ENCODE measurements at places on chromosomes 7 and 10. TPM values are rescaled to one million over a fixed set of nuclear protein-coding genes. Genes with fewer than 3 reads are reported as not detected.

The TDRD1 gene
- 2.1 TPM for total RNA-seq

The CPXM2 gene
- total RNA-seq = under 0.01 TPM

- DNase-seq = peak; percentile 91
These were observed 2.3 kb downstream of the ERLIN1 start for GRCh38 chr10:100183481-100183880.

- peak; percentile 87 for DNase-seq
These were observed 370.0 kb upstream of the IGFBP3 start for GRCh38 chr7:46291050-46291438.

DNA sequence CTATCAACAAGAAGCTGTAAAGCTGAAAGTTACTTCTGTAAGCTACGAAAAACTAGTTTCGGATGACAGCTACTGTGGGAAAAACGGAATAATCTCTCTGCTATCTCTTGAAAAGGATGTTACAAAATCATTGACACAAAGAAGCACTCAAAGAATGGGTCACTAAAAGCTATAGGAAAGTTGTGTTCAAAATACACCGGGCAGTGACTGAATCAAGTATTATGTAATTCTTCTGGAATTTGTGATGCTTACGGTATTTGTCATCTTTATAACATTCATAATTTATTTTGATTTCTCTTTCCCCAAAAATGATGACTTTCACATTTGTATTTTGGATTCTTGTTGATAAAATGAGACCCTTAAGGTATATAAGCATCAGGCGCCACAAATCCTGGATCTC lies 112.1 kb upstream of the KLF6 start:
- DNase-seq = peak; percentile 73

GRCh38 chr10:67819768-67820204 lies 18.2 kb downstream of the DNAJC12 start:
- DNase-seq = peak; percentile 94

DNA sequence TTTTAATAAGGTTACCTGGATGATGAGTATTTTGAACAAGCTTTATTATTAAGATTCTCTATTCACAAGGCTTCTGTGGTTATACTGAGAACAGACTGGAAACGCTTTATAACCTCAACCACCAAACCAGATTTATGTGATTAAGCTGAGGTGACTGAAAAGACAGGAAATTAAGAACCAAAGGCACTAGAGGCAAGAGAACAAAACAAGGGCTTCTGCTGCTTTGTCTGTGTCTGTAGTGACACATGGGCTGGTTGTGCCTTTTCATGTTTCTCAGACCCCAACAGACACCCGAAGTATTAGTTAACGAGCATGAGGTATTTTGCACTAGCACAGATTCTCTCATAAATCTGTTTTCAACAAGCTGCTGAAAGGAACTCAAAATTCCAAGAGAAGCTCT lies 64.4 kb downstream of the RAPGEF5 start:
- DNase-seq = no peak

DNA sequence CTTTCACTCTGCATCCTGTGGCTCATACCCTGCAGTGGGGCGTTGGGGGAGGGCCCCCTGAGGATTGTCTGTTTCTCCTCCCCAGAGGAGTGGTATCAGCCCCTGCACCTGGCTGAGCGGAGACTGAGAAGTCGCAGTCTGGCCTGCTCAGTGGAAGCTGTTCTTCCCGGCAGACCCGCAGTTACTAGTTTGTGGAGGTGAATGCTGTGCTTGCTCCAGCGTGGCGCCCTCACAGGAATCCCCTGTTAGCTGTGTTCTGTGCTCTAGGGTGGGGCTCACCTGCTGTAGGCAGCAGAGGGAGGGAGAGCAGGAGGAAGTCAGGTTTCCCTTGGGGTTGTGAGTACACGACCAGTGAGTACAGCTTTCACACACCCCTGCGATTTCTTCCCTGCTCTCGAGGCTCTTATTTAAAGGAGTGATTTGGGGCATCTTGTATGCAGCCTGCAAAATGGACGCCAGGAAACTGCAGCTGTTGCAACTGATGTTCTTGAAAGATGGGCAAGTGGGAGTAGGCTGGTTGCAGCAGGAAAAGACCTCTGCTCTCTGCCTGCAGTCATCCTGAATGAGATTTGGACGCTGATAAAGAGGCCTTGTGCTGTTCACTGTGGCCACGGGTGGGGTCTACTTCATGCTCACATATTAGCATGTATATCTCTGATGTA lies 66.4 kb downstream of the HK1 start:
- no peak for DNase-seq

- no peak for DNase-seq
These were observed 22.3 kb downstream of the ZNF783 start for GRCh38 chr7:149284343-149284742.

- peak; percentile 75 for DNase-seq
These were observed 20.9 kb upstream of the KLF6 start for GRCh38 chr10:3805791-3806461.
